ENCODE measurements at places on chromosomes 13 and 19.

- no peak for DNase-seq
Observed at GRCh38 chr13:73334445-73334844, 275.6 kb downstream of the KLF5 start.

GRCh38 chr13:110285991-110286832 is 20.7 kb downstream of the COL4A1 start:
- no peak for DNase-seq

GRCh38 chr19:43572171-43572588 is 3.1 kb downstream of the XRCC1 start:
- no peak for DNase-seq

GRCh38 chr19:29781386-29782259 is 30.2 kb upstream of the CCNE1 start:
- DNase-seq, result no peak

- peak; percentile 9 for DNase-seq
Observed at GRCh38 chr19:15234431-15235130, 2.3 kb upstream of the EPHX3 start.

GRCh38 chr13:102207680-102208342 is 194.0 kb downstream of the FGF14 start:
- DNase-seq, result no peak

DNA sequence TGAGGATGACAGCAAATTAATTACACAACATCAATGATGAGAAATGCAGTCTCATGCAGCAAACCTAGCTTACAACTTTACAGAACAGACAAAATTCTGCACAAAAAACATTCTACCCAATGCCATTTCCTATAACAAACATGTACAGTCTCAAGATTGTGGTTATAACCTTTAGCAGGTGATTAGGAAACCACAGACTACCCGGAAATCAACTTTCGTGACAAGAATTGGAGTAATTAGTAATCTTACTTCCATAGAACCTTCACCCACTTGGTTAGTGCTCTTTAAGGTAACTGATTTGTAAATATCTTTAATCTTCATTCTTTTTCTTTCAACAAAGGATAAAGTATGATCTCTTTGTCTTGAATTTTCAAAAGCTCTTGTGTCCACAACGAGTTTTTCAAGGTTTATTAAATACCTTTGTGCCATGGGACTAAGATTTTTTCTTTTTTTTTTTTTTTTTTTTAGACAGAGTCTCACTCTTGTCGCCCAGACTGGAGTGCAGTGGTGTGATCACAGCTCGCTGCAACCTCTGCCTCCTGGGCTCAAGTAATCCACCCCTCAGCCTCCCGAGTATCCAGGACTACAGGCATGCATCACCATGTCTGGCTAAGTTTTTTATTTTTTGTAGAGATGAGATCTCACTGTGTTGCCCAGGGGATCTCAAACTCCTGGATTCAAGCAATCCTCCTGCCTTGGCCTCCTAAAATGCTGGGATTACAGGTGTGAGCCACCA is 78.8 kb downstream of the MAP4K1 start:
- no peak for DNase-seq

DNA sequence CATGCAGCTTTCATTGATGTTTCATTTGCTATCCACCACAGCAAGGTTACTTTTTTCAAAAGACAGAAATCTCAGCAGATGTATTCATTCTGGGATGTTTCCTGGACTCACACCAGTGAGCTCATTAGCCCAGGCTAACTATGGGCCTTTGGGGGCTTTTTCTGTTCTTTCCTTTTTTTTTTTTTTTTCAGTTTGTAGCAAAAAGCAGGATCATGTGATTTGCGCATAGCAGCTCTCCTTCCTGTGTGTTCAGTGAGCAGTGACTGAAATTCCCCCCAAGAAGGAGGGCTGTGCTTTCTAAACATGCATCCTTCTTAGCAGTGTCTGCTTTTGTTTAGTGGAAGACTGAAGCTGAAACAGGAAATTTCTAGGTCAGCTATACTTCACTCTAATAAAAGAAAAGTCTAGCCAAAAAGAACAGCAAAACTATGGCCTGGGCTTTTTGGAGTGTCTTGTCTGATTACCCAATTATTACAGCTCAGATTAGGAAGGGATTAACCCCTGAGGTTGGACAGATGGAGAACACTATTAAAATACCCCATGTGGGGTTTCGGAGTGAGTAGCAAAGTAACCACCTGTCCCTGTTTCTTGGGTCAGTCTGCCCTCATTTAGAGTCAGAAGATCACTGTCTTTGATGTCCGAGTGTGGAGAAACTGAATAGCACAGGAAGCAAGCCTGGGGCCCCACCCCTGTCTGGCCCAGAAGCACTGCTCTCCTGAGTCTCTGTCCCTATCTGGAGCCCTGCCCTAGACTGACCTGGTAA is 8.9 kb upstream of the AMER2 start:
- DNase-seq, result no peak

DNA sequence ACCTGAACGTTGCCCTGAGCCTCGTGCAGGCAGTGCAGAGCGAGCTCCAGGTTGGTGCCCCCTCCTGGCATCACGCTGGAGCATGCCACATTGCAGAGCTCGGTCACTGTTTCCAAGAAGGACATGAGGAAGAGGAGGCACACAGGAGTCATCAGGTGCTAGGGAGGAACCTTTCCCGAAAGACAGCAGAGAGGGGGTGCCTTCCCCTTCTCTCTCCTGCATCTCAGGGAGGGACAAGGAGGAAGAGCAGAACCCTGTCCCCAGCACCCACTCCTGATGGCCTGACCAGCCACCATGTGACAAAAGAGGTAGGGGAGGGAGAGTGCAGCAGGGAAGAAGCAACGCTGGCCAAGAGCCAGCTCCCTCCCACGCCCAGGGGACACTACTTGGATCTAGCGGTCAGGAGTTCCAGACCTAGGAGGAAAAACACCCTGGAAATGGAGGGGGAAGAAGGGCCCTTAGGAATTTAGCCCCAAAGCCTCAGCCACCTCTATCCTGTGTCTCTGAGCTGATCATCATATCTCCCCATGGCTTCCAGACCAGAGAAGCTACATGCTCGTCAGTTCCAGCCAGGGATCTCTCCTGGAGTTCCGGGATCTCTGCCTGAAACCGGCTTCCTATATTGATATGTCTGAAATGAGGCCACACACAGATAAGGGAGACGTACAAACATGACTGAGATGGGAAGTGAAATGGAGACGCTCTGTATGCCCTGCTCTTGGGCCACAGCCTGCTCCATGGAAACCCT is 17.0 kb upstream of the NAPA start:
- DNase-seq, result no peak

DNA sequence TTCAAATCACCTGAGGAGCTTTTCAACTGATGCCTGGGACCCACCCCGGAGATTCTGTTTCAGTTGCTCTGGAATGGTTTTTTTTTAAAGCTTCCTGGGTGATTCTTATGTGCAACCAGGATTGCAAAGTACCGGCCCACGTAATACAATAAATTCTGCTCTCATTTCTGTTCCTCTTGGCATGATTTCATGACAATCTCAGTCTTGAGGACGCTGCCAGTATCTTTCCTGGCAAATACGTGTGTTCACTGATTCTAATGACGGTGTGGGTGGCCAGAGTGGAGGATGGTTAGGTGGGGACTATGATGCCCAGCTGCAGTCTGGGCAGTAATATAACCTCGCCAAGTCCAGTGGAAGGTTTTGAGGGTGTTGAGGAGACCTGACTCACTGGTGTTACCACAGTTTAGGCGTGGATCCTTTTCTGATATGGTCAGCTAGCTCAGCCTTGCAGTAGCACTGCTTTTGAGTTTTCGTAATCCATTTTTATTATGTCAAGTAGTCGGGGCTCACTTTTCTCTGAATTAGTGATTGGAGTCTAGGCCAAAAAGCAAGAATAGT is 49.4 kb downstream of the FAM124A start:
- DNase-seq, result no peak

DNA sequence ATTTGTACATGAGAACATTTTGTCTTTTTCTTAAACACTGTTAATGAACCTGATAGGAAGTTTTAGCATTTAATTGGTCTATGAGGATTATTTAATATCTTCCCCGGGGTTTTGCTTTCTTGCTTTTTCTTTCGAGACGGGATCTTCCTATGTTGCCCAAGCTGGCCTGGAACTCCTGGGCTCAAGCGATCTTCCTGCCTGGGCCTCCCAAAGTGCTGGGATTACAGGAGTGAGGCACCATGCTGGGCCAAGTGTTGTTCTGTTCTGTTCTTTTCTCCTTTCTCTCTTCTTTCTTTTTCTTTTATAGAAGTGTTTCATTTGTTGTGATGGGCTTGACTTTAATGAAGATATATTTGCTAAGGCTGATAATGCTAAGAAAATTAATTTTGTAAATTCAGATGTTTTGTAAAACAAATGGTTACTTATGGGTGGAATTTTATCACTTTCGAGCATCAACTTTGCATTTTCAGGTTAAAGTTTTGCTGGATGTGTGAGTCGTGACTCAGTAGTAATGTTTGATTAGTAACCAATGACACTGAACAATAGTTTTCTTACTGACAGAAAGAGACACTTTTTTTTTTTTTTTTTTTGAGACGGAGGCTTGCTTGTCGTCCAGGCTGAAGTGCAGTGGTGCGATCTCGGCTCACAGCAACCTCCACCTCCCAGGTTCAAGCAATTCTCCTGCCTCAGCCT is 2.2 kb downstream of the PAN3 start:
- DNase-seq, result no peak

DNA sequence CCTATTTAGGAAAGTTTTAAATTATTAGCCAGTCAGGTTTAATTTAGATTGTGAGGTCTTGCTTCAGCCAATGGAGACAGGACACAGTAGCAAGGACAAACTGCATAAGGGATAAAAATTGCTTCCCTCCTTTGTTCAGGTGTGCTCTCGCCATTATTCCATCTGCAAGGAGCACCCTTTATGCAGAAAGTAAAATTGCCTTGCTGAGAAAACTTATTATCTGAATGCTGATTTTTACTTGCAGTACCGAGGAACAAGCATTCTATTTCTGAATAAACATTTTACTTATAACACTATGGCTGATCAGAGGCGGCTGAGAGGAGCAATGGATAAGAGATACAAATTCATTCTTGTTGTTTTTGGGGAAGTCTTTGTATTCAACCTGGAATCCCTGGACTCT is 8.0 kb downstream of the CYP4F22 start:
- no peak for DNase-seq

Measured in SW 1271 (cell line).